ENCODE measurements at places on chromosomes 1 and 21.

GRCh38 chr1:6505367-6506209 lies 14.1 kb upstream of the PLEKHG5 start:
- no peak for DNase-seq

DNA sequence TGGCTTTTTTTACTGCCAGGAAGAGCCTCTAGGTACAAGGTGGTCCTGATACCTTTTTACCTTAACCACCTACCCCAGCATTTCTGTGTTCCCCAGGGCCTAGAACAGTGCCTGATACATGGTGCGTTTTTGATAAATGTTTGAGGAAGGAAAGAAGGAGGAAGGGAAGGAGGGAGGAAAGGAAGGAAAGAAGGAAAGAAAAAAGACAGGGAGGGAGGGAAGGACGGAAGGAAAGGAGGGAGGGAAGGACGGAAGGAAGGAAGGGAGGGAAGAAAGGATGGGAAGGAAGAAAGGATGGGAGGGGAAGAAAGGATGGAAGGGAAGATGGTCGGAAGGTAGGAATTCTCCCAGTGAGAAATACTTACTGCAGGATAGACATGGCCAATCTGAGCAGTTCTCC lies 12.0 kb upstream of the MAGOH start:
- DNase-seq: no peak

DNA sequence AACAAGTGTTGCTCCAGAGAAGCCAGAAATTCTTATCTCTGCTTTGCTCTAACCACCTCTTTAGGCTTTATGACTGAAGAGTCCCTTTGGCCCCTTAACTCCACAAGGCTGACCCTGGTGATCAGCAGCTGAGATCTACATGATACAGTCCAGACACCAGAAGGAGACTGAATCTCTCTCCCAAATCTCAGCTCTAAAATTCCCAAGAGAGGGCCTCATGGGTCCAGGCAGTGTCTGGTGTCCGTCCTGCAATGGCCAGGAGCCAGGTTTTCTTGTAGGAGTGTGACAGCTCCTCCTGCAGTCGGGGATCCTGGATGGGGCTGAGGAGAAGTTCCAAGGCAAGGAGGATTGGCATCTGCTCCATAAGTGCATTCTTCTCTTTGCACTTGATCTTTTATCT lies 35.3 kb downstream of the L1TD1 start:
- no peak for DNase-seq

DNA sequence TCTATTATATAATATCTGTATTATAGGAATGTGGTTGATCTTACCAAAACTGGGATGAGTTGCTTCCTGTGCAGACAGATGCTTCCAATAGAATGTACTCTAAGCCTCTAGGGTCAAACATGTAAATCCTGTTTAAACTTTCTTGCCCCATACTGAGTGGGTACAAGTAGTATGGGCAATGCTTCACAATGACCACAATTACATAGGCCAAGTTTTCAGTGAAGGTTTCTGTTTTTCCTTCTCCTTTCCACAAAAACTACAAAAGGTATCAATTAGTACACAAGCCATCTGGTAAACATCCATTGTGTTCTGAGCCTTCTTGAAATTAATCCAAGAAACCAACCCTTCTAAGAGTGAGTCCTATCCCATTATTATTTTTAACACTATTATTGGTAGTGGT lies 16.8 kb downstream of the OTUD7B start:
- no peak for DNase-seq

- no peak for DNase-seq
Observed at GRCh38 chr1:17603091-17603841, 63.8 kb downstream of the ARHGEF10L start.

GRCh38 chr1:10529765-10530164 lies 55.0 kb downstream of the PEX14 start:
- no peak for DNase-seq

GRCh38 chr1:228752258-228752657 lies 17.0 kb downstream of the RHOU start:
- DNase-seq: no peak

GRCh38 chr1:179883040-179883744 lies 1.1 kb downstream of the TOR1AIP1 start:
- DNase-seq: no peak

GRCh38 chr1:183870351-183871077 lies 65.6 kb downstream of the RGL1 start:
- DNase-seq: no peak

- DNase-seq: peak; percentile 80
Observed at GRCh38 chr1:85544689-85545215, 35.8 kb upstream of the CCN1 start.

DNA sequence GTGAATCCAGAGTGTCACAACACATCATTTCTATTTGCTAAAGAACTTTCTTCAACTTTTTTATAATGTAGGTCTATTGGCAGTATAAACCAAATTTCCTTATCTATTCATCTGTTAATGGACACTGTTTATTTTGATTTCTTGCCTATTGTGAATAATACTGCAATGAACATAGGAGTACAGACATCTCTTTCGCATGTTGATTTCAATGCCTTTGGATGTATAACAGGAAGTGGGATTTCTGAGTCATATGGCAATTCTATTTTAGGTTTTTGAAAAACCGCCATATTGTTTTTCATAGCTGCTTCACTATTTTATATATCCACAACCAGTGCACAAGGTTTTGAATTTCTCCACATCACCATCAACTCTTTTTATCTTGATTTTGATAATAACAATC lies 198.7 kb downstream of the KCNT2 start:
- DNase-seq: peak; percentile 43

DNA sequence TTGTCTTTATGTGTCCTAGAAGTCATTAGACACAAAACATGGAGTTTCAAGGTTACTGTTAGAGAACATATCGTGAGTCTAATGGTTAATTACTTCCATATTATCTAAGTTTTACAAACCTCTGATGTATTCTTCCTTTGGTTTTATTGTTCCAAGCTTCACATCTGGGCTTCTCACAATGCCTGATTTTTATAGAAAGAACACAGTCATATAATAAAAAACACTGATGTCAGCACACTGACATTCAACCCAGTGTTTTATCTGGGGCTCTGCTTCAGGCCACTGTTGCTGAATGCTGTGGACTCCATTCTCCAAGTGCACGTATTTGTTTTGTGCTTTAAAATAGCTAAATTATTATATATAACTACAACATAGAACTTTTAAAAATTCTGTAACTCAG lies 232.9 kb downstream of the SMYD3 start:
- DNase-seq: no peak
